ENCODE measurements at places on chromosomes 4 and X.

DNA sequence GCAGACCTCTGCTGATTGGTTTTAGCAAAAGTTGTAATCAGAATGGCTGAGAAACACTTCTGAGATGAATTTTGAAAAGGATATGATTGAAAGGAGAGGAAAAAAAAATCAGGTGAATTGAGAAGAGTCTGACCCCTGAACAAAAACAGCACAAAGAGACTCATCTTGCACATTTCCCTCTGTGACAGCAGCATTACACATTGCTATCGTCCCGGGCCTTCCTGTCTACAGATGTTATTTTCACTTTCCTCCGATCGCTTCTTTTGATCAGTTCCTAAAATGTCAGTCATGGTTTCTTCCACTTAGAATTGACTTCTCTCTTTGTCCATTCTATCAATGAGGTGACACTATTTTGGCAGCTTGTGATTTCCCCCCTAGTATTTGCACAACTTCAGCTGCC lies 262.6 kb downstream of the GPC3 start:
- DNase-seq: no peak

- DNase-seq: no peak
Measured at GRCh38 chr4:96063639-96064038, 223.7 kb downstream of the PDHA2 start.

DNA sequence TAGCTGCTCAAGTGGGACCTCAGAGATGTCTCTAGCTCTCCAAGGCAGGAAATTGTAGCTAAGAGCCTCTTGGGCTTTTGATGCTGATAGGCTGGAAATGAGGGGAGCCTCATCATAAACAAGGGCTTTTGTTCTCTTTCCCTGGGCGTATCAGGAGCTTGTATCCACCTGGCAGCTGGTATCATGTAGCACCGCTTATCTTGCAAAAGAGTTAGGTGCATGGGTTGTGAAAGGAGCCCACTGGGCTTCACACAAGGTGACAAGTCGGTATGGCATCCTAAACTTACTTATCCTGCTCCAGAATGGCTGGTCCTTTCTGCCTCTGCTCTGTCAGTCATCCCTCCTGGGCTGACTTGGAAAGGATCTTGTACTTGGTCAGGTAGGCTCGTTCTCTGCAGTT lies 565.8 kb downstream of the GRXCR1 start:
- DNase-seq: no peak

- DNase-seq: no peak
Measured at GRCh38 chr4:148079961-148080360, 348.1 kb downstream of the ARHGAP10 start.

GRCh38 chr4:72186714-72187113 lies 154.9 kb downstream of the NPFFR2 start:
- DNase-seq: no peak

GRCh38 chr4:156971676-156972378 lies at the start of gene PDGFC:
Gene PDGFC (minus strand): TSS chr4:156971799. CDS start chr4:156970903, 896 bp downstream.
- no peak for DNase-seq

DNA sequence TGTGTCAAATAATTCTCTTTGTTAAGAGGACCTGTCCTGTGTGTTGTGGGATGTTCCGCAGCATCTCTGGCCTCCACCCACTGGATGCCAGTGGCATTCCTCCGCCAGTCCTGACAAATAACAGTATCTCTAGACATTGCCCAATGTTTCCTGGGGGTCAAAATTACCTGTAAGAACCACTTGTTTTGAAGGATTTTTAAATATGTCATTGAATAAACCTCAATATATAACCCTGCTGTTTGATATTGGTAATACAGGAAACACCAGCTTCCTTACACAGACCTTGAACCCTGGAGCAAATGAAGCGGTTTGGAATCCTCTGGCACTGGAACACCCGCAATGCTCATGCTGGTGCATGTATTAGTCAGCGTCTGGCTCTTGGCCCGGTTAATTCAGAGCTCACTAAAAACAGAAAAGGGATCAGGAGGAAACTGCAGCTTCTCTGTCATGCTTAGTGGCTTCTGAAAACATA lies 101.3 kb downstream of the TBL1X start:
- no peak for DNase-seq

- no peak for DNase-seq
Measured at GRCh38 chr4:43607400-43607799, 714.9 kb downstream of the GRXCR1 start.

All from SHP77 treated with DMSO at 0.1 percent for 48 hours (cell line).